Uterus (tissue), 4 donors: ENCODE measurements at places on chromosomes 4 and X. TPM values are rescaled to one million over a fixed set of nuclear protein-coding genes. Genes with fewer than 3 reads are reported as not detected.

GRCh38 chrX:129705377-129705925, 33.3 kb upstream of the XPNPEP2 start:
- H3K4me3 ChIP-seq = no peak overlapping the region
- H3K36me3 ChIP-seq = no peaks in the 10 kb centered on the region
- DNase-seq = no peak
- no peaks in the 10 kb centered on the region for H3K4me1 ChIP-seq
- H3K27ac ChIP-seq = no peak overlapping the region
- no peaks in the 10 kb centered on the region for H3K27me3 ChIP-seq

SSX4 gene
- total RNA-seq = not detected

DNA sequence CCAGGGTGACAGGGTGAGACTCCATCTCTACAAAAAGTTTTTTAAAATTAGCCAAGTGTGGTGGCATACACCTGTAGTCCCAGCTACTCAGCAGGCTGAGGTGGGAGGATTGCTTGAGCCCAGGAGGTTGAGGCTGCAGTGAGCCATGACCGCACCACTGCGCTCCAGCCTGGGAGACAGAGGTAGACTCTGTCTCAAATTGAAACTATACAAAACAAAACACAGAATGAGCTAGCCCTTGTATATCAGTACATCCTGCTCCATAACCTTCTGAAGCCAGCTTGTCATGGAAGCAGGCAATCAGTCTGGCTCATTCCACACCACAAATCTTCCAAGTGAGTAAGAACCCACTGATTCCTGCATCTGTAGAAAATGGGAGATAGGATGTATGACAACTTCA, 49.0 kb downstream of the CD99L2 start:
- DNase-seq = no peak
- H3K4me3 ChIP-seq = no peak overlapping the region
- no peaks in the 10 kb centered on the region for H3K36me3 ChIP-seq
- no peaks in the 10 kb centered on the region for H3K4me1 ChIP-seq

DNA sequence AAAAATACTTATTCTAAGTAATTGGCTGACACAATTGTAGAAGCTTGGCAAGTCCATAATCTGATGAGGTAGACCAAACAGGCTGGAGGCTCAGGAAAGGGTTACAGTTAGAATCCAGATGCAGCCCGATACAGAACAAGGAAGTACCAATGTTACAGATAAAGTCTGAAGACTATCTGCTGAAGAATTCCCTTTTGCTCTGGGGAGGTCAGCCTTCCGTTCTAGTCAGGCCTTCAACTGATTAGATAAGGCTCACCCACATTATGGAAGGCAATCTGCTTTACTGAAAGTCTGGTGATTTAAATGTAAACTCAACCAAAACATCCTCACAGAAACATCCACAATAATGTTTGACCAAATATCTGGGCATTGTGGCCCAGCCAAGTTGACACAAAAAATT, 7.4 kb upstream of the DYNLT3 start:
- no peak for DNase-seq
- no peaks in the 10 kb centered on the region for H3K4me1 ChIP-seq
- no peak overlapping the region for H3K27ac ChIP-seq
- no peaks in the 10 kb centered on the region for H3K27me3 ChIP-seq
- H3K36me3 ChIP-seq = no peaks in the 10 kb centered on the region
